ENCODE measurements at places on chromosomes 13 and 19.

GRCh38 chr13:47708386-47708785 lies 292.7 kb downstream of the SUCLA2 start:
- no peak for DNase-seq

DNA sequence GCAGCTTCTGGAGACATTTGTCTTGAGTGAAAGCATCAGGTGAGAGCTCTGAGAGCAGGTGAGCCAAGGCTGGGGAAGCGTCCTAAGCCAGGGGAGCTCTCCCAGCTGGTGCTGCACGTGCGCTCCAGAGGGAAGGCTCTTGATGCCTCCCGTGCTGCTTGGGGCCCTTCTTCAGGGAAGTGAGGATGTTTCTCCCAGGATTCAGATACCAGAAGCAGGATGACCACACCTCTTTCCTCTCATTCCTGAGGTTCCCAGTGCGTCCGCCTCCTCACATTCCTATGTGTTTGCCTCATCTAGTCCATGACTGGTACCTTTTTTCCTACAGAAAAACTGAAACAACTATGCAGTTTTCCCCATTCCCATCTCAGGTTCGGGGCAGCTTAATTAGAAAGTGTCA lies 231.0 kb upstream of the IRS2 start:
- no peak for DNase-seq

DNA sequence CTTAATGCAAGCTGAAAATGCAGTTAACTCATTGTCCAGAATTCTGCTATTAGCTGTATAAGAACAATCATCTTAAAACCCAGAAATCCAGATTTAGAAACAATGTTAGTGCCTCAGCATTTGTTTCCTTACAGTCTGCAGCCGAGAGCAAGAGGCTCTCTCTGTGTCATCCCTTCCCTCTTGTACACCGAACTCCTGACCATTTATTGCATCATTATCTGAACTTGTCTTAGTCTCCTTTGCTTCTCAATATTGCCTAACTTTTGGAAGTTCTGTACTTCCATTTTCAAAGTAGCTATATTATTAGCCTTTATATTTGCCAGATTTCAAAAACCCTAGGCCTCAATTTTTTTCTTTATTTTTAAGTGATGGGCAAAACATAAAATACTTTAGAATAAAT lies 27.1 kb downstream of the RNASEH2B start:
- DNase-seq: no peak

- no peak for DNase-seq
Observed at GRCh38 chr19:19997656-19998268, 41.5 kb downstream of the ZNF682 start.

- DNase-seq: peak; percentile 87
Observed at GRCh38 chr13:113928685-113929627, 44.9 kb downstream of the C13orf46 start.

DNA sequence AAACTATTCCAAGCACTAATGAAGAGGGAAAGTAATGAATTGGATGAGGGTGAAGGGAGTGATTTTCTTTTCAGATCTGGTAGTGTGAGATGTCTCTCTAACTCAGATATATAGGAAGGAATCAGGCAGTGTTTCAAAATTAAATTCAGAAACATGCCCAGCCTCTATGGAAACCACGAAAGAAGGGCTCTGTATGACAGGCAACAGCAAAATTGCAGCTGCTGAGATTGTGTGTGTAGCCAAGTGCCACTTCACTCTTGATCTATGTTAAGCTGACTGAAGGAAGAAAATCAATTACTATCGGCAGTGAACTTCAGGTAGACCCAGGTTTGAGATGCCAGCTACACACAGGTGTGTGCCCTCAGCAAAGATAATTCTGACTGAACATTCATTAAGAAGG lies 387.4 kb downstream of the PCDH9 start:
- no peak for DNase-seq

- DNase-seq: no peak
Observed at GRCh38 chr13:45521297-45521696, 56.6 kb downstream of the COG3 start.

DNA sequence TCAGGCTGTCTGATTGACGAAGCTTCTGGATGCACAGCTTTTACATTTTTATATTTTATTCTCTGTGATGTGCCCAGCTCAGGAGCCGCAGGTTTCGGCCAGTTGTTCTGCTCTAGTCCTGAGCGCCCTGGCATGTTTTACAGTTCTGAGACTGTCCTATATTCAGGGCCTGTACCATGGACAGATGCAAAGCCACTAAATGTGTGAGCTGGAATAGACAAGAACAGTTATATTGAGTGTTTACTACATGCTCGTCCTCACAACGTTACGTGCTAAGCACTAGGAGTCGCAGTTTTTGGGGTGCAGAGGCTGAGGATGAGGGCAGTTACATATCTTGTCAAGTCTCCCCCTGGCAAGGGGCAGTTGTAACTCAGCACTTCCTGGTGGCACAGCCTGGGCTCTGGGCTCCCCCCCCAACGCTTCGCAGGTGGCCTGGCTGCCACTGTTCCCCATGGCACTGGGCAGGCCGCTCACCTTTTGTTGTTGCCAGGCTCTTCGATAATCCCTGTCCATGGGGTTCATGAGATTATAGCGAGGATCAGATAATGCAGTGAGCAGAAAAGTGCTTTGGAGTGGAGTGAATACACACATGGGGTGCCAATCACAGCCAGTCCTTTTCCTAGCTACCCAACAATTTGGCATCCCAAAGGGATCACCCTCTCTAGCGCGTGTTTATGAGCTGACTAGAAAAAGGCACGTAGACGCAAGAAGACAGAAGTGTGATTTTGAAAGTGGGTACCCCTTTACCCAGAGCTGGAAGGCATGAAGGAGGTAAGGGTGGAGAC lies 23.5 kb downstream of the ARL11 start:
- DNase-seq: no peak

DNA sequence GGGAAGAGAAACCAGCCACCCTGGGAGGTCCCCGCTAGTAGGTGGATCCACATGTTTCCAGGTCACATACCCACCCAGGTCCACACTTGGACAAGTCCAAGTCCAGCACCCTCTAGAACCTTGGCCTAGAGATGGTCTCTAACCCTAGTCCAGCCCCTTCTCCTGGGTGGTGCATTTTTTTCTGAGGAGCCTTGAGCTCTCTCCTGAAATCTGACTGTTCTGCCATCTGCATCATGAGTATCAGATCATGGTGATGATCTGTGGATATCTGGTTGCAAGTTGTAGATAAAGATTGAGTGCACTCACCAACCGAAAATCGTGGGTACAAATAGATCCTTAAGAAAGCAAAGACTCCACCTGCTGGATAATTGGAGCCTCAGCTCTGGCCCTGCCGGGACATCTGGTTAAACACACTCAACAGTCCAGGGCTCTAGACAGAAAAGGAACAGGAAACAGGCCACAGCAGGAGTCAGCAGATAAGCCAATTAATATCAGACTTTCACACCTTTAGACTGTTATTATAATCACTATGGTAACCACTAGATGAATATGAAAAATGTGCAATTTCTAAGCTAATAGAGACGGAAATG lies 41.1 kb downstream of the GPR12 start:
- DNase-seq: no peak

- no peak for DNase-seq
Observed at GRCh38 chr13:92842145-92842544, 384.5 kb upstream of the GPC6 start.

DNA sequence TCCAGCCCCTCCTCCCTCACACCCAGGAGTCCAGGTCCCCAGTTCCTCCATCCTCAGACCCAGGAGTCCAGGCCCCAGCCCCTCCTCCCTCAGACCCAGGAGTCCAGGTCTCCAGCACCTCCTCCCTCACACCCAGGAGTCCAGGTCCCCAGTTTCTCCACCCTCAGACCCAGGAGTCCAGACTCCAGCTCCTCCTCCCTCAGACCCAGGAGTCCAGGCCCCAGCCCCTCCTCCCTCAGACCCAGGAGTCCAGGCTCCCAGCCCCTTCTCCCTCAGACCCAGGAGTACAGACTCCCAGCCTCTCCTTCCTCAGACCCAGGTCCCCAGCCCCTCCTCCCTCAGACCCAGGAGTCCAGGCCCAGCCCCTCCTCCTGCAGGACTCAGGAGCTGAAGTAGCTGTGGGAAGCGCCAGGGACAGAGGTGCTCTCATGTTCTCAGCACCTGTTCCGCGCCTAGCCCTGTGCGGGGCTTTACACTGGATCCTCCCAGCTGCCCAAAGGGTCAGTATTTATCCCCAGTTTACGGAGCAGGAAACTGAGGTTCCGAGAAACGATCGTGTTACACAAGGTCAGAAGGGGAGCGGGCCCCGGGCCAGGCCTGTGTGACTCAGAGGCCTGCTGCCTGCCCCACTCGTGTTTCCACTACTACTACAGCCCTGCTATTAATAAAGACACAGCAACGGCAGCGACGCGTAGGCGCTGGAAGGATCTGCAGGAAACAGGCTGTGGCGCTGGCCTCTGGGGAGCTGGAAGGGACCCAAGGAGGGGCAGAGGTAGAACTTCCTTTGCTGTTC lies 1.7 kb upstream of the SBK3 start:
- DNase-seq: peak; percentile 88

DNA sequence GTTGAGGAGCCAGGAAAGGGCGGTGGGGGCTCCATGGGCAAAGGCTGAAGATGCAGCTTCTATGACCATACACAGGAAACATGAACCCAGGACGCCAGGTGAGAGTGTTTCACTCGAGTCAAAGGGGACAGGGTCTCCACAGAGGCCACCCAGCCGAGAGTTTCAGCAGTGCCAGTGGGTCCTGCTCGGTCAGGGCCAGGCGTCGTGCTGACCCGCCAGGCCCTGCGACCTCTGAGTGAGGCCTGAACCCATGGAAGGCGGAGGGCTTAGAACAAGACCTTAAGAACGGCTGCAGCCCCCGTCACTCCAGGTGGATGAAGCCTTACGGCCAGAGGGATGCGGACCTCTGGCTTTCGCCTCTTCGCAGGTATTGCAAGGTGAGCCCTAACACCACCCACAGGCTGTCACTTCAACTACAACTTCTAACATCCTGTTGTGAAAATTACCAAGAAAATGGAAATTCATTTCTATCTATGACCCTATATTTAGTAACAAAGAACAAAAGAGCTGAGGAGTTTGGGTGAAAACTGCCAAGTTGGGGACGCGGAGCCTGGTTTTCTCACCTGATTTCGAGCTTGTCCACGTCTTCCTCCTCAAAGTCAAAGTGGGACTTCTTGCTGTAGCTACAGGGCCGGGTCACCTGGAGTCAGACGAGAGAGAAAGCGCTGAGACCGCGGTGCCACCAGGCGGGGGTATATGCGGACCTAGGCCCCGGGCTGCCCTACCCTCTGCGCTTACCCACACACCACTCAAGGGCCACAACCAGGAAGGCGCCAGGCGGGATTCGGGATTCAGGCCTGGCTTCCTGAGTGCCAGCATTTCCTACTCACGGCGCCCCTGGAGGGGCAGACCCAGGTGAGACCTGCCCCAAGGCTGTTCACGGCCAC lies 50.1 kb upstream of the C13orf46 start:
- peak; percentile 12 for DNase-seq

GRCh38 chr19:40244579-40245317 lies 18.3 kb upstream of the CCNP start:
- DNase-seq: no peak

- no peak for DNase-seq
Observed at GRCh38 chr13:109645831-109646230, 140.6 kb downstream of the IRS2 start.

DNA sequence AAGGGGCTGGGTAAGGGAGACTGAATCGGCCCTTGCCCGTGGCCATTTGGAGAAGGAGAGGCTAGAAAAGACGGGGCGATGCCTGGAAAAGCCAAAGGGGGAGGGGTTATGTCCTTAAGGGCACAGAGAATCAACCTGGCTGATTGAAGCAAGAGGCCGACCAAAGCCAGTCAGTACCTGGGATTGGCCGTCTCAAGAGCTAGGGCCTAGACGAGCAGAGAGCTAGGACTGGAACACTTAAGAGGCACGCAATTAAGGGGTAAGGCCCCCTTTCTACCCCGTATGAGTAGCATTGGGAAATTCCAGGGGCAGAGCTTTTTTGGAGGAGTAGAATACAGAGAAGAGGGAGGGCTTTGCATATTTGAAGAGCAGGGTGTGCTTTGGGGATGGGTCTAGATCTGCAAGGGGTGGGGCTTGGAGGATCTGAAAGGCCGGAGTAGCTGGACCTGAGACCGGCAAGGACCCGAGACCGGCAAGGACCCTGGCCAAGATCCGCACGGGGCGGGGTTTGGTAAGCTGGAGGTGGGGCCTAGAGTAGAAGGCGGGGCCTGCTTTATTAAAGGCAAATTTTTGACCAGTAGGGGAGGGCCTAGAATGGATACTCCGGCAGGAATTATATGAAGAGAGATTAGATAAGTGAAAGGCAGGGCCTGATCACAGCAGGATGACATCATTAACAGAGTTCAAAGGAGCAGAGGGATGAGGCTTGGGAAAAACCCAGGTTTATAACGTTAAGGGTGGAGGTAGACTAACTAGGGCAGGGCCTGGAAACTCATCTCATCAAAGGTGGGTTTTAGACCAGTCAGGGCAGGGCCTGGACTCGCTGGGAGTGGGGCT lies 10.7 kb upstream of the CACNG6 start:
- DNase-seq: no peak

DNA sequence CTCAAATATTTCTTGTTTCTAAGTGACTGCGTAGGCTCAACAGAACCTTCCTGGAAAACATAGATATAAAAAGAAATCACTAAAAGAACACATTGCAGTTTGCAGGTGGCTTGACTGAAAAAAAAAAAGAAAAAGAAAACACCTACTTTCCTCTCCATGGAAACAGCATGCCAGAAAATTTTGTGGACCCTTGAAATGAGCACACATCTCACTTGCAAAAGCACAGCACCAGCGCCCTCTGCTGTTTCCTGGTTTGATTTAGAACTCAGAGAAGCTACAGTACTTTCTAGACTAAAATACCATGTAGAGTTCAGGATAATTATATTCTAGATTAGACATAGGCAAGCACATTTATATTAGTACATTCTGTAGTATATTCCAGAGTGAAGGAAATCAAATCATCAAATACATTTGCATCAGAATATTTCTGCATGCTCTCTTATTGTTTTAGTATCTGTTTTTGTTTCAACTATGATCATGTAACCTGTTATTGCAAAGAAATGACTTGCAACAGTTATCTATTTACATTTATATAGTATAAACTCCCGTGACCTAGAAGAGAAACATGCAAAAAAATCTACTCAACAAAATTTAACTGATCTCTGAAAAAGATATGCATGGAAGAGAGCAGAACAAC lies 22.3 kb upstream of the XPO4 start:
- DNase-seq: peak; percentile 83

Measured in posterior cingulate gyrus (tissue), 11 donors.